ENCODE measurements at places on chromosomes 1 and 21.

DNA sequence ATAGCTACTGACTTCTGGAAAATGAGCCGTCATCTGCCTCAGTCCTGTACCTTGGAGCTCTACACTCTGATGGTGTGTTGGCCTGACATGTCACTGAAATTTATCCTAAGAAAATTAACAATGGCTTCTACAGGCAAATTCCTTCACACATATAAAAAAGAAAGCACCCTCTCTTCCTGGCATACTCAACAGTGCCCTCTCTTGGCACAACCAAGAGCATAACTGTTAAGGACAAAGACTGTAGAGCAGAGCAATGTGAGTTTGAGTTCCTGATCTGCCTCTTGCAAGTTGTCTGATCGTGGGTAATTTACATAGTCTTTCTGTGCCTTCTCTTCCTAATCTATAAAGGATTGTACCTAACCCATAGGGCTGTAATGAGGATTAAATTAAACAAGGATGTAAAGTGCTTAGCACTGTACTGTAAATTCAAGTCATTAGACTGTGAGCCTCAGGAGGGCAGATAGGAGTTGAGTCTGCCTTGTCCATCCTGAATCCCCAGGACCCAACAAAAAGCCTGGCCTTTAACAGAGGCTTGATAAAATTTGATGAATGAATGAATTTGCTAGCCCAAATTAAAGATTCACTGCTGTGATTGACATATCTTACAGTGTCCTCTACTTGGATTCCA lies 83.5 kb downstream of the SYF2 start:
- DNase-seq = peak; percentile 7

- DNase-seq = no peak
These were observed 206.5 kb downstream of the NRIP1 start for GRCh38 chr21:14858311-14858710.

DNA sequence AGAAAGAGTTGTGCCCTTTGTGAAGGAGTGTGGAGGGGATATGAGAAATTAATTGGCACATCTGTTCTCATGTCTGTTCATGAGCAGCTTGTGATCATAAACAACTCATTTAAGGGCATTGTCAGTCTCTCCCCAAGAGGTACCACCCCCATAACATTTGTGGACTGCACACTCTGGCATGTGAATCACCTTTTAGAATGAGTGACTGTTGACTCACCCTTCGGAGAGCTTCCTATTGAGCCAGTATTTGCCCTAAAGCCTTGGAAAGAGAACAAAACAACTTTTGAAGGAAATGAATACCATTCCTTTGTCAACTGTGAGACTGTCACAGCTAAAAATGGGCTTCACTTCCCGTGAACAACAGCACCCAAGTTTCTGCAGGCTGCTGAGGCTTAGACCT lies 27.5 kb upstream of the MYSM1 start:
- no peak for DNase-seq

- DNase-seq = no peak
These were observed 1.5 kb upstream of the AKNAD1 start for GRCh38 chr1:108858230-108858950.

DNA sequence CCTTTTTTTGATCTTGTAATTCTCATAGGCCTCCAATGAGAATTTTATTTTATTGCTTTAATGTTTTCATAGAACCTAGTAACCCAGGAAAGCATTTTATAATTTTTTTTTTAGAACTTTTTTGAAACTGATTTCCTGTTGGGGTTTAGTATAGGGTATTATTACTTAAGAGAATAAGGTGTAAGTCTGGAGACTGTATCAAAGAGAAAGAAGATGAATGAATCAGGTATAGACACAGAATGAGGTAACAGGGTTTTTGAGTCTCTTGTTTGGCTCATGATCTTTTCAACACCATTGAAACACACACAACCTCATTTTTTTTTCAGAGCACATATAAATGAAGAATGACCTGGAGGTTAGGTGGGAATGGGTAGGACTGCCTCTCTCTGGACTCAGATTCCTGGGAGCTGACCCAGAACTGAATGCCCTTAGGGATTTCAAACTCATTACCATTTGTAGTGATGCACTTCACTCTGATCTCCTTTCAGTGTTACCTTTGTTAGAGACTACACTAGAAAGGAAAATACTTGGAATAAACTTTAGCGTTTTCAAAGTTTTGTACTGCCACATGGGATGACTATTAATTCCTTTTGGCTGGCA lies 51.0 kb downstream of the EPB41 start:
- DNase-seq = no peak

GRCh38 chr1:155801149-155801548 lies 55.9 kb downstream of the GON4L start:
- no peak for DNase-seq

DNA sequence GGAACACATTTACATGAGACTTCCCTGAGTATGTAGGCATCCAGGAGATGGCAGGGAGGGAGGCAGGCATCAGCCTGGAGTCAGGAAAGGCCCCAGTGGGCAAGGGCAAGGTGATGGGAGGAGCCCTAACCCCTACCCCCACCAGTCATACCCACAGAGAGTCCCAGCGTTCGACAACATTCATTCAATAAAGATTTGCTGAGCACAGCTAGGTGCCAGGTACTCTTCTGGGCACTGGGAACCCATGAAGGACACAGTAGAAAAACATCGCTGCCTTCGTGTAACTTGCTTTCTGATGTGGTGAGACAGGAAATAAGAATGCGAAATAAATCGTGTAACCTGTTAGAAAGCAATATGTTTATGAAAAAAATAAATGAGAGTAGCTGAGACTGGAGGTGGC lies 77.3 kb upstream of the GADD45A start:
- DNase-seq = no peak

- peak; percentile 83 for DNase-seq
These were observed 89.7 kb upstream of the RGS1 start for GRCh38 chr1:192485692-192486436.

GRCh38 chr1:183871142-183871541 lies 66.2 kb downstream of the RGL1 start:
- no peak for DNase-seq

DNA sequence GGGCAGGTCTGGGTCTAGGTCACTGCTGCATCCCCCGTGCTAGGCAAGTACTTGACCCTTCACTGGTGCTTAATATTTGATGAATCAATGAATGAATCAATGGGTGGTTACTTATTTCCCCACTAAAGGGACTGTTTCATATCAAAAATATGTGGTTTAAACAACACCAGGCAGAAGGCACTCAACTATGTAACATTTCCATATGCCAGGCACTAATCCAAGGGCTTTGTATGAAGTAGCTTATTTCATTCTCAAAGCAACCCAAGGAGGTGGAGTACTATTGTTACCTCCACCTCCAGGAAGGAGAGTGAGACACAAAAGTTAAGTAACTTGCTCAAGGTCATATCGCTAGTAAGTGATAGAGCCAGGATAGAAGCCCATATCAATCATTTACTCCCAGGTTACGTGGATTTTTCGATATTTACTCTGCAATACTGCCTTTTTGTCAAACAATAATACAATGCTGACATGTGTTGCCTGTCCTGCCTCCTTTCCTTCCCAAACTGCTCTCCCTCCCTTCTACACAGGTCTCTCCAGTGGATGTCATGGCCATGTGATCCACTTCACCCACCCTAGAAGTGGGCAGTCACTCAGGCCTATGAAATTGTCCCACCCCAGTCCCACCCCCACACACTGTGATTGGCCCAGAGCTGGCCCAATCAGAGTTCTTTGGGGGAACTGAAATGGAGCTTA lies 142.8 kb downstream of the ETS2 start:
- DNase-seq = no peak

DNA sequence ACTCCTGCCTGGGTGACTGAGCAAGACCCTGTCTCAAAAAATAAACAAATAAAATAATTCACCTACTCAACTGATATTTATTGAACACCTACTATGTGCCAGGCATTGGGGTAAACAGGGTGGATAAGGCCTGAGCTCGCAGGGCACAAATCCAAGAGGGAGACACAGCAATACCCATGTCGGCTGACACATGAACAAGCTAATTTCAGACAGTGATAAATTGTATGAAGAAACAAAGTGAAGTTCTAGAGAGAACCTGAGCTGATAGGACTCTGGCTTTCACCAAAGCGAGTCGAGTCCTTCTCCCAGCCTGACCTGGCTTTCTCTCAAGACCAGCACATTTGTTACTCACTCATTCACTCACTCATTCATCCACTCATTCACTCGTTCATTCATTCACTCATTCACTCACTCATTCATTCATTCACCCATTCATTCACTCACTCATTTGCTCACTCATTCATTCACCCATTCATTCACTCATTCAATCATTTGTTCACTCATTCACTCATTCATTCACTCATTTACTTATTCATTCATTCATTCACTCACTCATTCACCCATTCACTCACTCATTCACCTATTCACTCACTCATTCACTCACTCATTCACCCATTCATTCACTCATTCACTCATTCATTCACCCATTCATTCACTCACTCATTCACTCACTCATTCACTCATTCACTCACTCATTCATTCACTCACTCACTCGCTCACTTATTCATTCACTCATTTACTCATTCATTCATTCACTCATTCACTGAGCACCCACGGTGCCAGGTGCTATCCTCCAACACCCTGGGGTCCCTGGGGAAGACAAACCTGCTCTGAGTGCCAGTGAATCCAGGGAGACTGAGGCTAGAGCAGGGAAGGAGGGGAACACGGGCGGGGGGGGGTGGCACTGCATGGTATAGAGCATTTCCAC lies 37.4 kb upstream of the CASZ1 start:
- no peak for DNase-seq

GRCh38 chr1:80385650-80386049 lies 1379.1 kb upstream of the ADGRL4 start:
- DNase-seq = no peak

Data from adrenal gland (tissue), 19 donors.